ENCODE measurements at places on chromosomes 4 and X. TPM values are rescaled to one million over a fixed set of nuclear protein-coding genes. Genes with fewer than 3 reads are reported as not detected.

DNA sequence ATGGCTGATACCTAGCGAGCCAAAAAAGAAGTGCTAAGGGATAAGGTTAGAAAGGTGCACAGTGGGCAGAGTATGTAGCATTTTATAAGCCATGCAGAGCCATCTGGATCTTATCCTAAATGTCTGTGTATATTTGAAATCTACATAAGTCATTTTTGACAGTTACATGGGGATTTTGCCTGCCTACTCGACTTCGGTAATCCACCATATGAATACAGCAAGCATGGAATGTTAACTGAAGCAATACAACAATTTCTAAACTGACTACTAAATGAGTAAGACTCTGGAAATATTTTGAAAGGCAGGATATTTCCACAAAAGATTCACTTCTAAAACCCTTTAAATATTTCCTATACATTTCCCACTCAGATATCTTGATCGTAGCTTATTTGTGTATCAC is 122.5 kb downstream of the KCNIP4 start:
- no peak overlapping the region for H3K27ac ChIP-seq
- no peaks in the 10 kb centered on the region for H3K27me3 ChIP-seq
- H3K36me3 ChIP-seq = no peaks in the 10 kb centered on the region
- no peaks in the 10 kb centered on the region for H3K4me1 ChIP-seq
- DNase-seq = no peak

DNA sequence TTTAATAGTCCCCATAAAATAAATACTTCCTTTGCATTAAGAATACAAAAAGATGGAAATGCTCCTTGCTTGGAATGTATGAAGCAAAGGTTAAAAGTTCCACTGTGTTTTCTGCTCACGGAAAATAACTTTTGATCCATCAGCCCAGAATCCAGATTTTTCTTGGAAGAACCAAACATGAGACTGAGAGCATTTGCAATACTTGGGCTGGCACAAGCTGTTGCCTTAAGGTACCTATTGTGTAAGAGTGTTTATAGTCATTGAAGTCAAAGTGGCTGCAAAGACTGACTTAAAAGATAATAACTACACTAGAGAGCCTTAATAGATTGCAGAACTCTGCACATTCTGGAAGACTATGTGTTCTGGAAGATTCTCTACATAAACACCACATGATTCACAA is 281.4 kb downstream of the RAB28 start:
- H3K27me3 ChIP-seq = no peaks in the 10 kb centered on the region
- H3K27ac ChIP-seq = no peak overlapping the region
- no peak overlapping the region for H3K4me3 ChIP-seq
- DNase-seq = no peak
- H3K4me1 ChIP-seq = 0 out of 2 replicates have a peak, but pooled peaks cover 6% of the 10 kb centered on the region

- DNase-seq = no peak
- H3K27me3 ChIP-seq = no peaks in the 10 kb centered on the region
- H3K4me3 ChIP-seq = no peak overlapping the region
- H3K36me3 ChIP-seq = no peaks in the 10 kb centered on the region
Measured at GRCh38 chr4:76962406-76963130, 13.0 kb downstream of the SEPTIN11 start.

ADGRG2 gene
- total RNA-seq = not detected

CT45A10 gene
- total RNA-seq = not detected

Measured in HepG2 (cell line).